ENCODE measurements at places on chromosomes 7 and 10.

GRCh38 chr7:86748843-86749719 lies 105.4 kb downstream of the GRM3 start:
- no peaks in the 10 kb centered on the region for H3K27me3 ChIP-seq
- no peak overlapping the region for H3K4me3 ChIP-seq
- H3K27ac ChIP-seq, result no peak overlapping the region
- H3K36me3 ChIP-seq, result no peaks in the 10 kb centered on the region
- no peaks in the 10 kb centered on the region for H3K4me1 ChIP-seq

DNA sequence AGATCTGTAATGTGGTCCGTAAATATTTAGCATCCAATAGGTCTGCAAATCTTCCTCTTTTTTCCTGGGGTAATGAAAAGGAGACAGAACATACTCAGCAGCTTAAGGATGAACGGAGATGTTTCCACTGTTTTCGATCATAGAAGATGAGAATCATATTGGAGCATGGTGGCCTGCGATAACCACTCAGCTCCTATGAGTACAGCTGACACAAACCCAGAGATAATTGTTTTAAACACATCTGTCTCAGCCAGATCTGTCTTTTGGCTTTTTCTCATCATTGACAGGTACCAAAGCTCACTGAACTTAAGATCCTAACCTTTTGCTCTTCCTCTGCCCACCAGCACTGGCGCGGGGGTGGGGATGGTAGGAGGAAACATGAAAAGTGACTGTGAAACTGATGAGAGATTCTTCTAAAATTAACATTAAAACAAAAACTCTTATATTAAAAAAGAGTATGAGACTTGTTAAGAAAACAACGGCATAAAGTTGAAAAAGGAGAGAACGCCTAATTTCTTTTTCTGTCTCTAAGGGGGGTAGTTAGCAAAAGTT lies 71.0 kb downstream of the SVOPL start:
- no peaks in the 10 kb centered on the region for H3K4me1 ChIP-seq
- H3K27ac ChIP-seq, result no peak overlapping the region
- no peak for DNase-seq
- no peak overlapping the region for H3K4me3 ChIP-seq

DNA sequence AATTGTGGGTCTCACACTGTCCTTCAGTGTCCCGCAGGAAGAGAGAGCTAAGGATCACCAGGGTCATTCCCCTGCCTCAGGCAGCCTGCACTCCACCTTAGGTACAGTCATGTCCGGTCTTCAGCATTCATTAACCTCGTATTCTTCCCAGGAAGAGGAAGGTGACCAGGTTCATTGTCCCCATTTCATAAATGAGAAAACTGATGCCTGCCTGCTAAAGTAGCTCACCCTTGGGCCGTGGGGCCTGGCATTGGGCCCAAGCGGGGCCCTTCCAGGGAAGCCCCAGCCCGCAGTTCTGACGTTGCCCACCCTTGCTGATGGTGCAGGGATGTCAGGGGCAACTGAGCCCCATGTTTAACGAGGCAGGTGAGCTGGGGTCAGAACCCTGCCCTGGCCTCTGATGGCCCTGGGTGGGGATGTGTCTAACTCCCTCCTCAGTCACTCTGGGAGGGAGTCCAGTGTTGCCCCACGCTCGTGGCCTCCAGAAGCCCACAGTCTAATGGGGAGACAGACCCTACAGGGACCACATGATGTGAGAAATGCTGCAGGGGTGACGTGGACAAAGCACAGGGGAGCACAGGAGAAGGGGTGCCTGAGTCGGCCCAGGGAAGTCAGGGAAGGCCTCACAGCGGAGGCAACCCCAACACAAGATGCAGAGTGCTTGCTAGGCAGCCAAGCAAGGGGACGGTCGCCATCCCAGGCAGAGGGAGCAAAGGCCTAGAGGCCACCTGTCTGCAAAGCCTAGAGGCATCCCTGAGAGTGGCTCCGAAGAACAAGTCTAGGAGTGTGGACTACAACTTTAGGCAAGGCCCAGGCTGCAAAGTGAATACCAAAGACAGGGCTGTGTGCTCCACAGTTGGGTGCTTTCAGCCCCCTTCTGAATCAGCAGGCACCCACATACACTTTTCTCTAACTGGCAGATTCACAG lies 25.1 kb downstream of the DDIT4 start:
- H3K36me3 ChIP-seq, result no peaks in the 10 kb centered on the region
- H3K4me1 ChIP-seq, result peaks cover 11% of the 10 kb centered on the region
- DNase-seq, result no peak
- peak overlapping the region; percentile 94 for H3K27ac ChIP-seq
- H3K27me3 ChIP-seq, result no peaks in the 10 kb centered on the region
- H3K4me3 ChIP-seq, result no peak overlapping the region

DNA sequence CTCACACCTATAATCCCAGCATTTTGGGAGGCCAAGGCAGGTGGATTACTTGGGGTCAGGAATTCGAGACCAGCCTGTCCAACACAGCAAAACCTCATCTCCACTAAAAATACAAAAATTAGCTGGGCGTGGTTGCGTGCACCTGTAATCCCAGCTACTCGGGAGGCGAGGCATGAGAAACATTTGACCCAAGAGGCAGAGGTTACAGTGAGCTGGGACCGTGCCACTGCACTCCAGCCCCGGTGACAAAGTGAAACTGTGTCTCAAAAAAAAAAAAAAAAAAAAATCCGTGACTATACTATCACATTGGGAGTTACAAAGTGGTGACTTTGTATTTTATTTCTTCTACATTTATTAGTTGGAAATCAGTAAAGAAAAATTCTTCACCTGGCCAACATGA lies 101.2 kb downstream of the EPC1 start:
- no peak overlapping the region for H3K4me3 ChIP-seq
- no peaks in the 10 kb centered on the region for H3K36me3 ChIP-seq
- H3K4me1 ChIP-seq, result no peaks in the 10 kb centered on the region
- H3K27ac ChIP-seq, result no peak overlapping the region
- no peaks in the 10 kb centered on the region for H3K27me3 ChIP-seq
- DNase-seq, result no peak

- H3K36me3 ChIP-seq, result no peaks in the 10 kb centered on the region
- H3K27me3 ChIP-seq, result no peaks in the 10 kb centered on the region
- H3K27ac ChIP-seq, result no peak overlapping the region
These were observed 57.4 kb upstream of the INHBA start for GRCh38 chr7:41760293-41760692.

DNA sequence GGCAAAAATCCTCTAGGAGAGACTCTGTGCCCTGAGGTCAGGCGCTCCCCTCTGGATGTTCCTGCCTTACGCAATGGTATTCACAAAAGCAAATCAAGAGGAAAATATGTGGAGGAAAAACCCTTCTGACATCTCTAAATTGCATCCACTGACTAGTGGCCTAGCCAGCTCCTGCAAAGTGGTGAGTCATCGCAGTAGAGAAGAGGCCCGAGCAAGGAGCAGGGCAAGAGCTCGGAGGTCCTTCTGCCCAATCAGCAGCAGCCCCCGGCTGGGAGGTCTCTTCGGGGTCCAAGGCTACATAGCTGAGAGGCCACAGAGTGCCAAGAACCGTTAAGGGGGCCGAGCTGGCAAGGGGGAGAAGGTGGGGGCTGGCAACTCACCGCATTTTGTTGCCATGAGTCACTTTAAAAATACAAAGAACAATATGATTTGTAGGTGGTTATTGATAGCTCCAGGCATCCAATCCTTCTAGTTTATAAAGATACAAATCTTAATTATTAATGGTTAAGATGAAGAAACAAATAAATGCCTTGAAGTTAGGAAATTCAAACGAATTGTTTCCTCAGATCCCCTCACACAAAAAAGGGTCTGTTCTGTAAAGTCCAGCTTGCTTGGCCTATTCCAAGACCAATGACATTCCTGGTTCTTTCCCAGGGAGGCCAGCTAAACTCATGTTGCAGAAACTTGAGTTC lies 161.6 kb downstream of the PKD1L1 start:
- H3K36me3 ChIP-seq, result no peaks in the 10 kb centered on the region
- no peaks in the 10 kb centered on the region for H3K27me3 ChIP-seq
- H3K4me1 ChIP-seq, result peaks cover 53% of the 10 kb centered on the region
- peak overlapping the region; percentile 79 for H3K27ac ChIP-seq

GRCh38 chr7:92727755-92728154 lies 108.6 kb downstream of the CDK6 start:
- no peaks in the 10 kb centered on the region for H3K4me1 ChIP-seq
- no peaks in the 10 kb centered on the region for H3K36me3 ChIP-seq
- DNase-seq, result no peak

GRCh38 chr10:18713077-18713476 lies 53.8 kb downstream of the ARL5B start:
- no peak for DNase-seq
- no peak overlapping the region for H3K4me3 ChIP-seq
- H3K4me1 ChIP-seq, result no peaks in the 10 kb centered on the region
